ENCODE measurements at places on chromosomes 7 and 10.
A peak's percentile ranks its signal among the peaks of the same experiment; 100 is the strongest.

GRCh38 chr10:122298206-122298597 lies 27.1 kb downstream of the BTBD16 start:
- no peaks in the 10 kb centered on the region for H3K36me3 ChIP-seq
- H3K4me1 ChIP-seq: 0 out of 2 replicates have a peak, but pooled peaks cover 1% of the 10 kb centered on the region
- H3K27ac ChIP-seq: no peak overlapping the region
- H3K27me3 ChIP-seq: no peaks in the 10 kb centered on the region
- no peak overlapping the region for H3K4me3 ChIP-seq

GRCh38 chr7:86094166-86094669 lies 549.5 kb upstream of the GRM3 start:
- H3K27ac ChIP-seq: no peak overlapping the region
- no peak for DNase-seq
- H3K36me3 ChIP-seq: no peaks in the 10 kb centered on the region

DNA sequence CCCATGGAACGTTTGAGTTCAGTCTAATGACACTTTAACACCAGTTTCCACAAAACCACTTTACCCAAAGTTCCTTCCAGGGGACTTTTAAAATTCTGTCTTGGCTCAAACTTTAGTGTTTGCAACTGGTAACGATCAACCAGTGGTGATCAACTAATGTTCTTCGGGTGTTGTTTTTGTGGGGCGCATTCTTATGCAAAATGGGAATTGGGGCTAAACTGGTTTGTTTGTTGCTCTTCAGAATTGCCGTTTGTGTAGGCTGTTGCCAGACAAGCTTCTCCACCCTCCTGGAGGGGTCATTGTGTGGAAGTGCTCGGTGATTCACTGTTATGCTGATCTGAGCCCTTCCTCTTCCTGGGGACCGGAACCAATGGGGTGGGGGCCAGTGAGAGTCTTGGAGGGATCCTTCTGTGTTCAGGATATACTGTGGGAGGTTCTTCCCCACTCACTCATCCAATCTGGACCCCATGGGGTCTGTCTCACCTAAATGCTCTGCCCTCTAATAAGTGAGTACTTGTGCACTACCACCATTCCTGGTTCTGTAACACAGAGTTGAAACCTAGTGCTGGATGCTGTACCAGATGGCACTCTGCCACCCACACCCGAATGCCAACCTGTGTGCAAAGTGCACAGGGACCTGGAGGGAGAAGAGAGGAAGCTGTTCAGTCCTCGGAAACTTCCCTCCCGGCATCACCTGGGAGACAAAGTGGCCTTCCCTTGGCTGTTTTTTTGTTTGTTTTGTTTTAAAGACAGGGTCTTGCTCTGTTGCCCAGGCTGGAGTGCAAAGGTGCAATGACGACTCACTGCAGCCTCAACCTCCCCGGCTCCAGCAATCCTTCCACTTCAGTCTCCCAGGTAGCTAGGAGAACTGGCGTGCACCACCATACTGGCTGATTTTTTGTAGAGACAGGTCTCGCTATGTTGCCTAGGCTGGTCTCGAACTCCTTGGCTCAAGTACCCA lies 2.1 kb downstream of the NFE2L3 start:
- no peaks in the 10 kb centered on the region for H3K36me3 ChIP-seq
- H3K4me1 ChIP-seq: peaks cover 63% of the 10 kb centered on the region
- H3K4me3 ChIP-seq: peak overlapping the region; percentile 51

DNA sequence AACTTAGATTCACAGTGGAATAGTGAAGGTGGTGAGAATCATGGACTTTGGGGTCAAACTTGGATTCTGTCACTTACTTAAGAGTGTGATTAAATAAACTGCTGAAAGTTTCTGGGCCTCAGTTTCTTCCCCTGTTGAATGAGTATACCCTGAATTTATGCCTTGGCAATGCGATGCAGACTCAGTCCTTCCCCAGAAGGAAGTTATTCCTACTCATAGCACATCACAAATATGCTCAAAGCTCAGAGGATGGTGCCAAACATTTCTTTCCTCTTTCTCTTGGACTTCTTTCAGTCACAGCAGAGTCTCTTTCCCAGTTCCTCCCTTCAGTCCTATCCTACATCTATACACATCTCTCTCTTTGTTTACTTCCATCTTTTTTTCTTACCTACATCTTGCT lies 45.1 kb downstream of the ASB4 start:
- no peak overlapping the region for H3K27ac ChIP-seq
- H3K4me1 ChIP-seq: no peaks in the 10 kb centered on the region
- no peaks in the 10 kb centered on the region for H3K36me3 ChIP-seq
- no peaks in the 10 kb centered on the region for H3K27me3 ChIP-seq

GRCh38 chr10:76950354-76950753 lies 687.3 kb downstream of the KCNMA1 start:
- no peaks in the 10 kb centered on the region for H3K36me3 ChIP-seq
- no peak for DNase-seq
- H3K4me3 ChIP-seq: no peak overlapping the region
- H3K27ac ChIP-seq: no peak overlapping the region
- H3K27me3 ChIP-seq: no peaks in the 10 kb centered on the region
